Hematopoietic multipotent progenitor cell treated with erythropoietin and hydrocortisone succinate and interleukin-3 and kit ligand, for 8 days (in vitro differentiated cells): ENCODE measurements at places on chromosomes 2 and 18.

DNA sequence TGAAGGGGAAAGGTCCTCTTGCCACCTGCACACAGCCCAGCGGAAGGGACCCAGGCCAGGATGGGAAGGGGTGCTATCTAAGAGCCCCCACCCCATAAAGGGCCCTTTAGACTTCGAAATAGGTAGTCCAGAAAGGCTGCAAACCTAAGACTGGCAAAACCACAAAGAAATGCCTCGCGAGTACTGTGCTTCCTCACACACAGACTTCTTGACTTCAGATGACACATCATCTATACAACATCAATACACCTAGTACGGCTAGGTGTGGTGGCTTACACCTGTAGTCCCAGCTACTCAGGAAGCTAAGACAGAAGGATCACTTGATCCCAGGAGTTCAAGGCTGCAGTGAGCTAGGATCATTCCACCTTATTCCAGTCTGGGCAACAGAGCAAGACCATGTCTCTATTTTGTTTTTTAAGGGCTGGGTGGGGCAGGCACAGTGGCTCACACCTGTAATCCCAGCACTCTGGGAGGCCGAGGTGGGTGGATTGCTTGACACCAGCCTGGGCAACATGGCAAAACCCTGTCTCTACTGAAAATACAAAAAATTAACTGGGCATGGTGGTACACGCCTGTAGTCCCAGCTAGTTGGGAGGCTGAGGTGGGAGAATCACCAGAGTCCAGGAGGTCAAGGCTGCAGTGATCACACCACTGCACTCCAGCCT, 125.8 kb downstream of the CABLES1 start:
- DNase-seq: no peak

DNA sequence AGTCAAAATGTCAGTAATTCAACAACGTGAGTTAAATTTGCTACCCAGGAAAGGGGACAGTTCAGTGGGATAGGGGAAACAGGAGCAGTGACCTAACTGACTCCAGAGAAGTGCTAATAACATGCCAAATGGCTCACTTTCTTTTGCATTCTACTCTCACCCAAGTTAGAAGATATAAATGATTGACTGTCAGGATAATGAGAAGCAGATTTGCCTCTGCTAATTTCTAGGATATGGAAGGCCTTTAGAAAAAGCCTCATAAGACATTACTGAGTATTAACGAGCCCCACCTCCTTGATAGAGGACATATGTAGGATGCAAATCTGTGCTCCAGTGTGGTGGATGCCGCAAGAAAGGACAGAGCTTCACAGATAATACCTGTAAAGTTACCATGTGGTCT, 318.6 kb upstream of the NT5C1B start:
- DNase-seq: no peak

- no peak for DNase-seq
Observed at GRCh38 chr2:66569321-66569851, 134.5 kb downstream of the MEIS1 start.

DNA sequence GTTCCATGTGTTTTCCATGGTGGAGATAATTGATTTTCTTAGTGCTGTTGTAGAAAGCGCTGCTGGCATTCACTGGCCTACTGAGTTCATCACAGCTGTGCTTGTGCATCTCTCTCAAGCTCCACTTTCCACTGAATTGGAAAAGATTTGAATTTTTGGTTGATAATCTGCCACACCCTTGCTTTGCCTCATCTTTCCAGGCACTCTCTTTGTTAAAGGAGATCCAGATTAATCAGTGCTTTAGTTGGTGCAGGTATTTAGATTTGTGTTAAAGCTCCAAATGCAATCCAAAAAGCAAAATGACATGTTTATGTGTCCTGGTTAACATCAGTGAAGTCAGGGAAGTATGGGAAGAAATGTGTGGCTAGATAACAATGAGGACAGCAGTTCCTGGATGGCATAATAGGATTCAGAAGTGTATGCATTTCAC, 2.7 kb upstream of the COL3A1 start:
- no peak for DNase-seq

GRCh38 chr2:239008677-239009588, 161.0 kb downstream of the TWIST2 start:
- DNase-seq: no peak

DNA sequence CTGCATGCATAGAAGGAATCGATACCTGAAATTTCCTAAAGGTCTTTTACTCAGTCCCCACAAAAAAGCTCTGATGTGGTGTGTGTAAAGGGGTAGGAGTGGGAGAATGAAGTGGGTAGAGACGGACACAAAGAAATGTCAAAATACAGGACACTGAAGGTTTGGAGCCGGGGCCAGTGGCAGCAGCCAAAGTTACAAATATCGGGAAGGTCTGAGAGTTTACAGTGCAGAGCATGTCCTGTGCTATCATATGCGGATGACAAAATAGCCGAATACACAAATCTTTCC, 89.9 kb upstream of the STON1 start:
- no peak for DNase-seq

DNA sequence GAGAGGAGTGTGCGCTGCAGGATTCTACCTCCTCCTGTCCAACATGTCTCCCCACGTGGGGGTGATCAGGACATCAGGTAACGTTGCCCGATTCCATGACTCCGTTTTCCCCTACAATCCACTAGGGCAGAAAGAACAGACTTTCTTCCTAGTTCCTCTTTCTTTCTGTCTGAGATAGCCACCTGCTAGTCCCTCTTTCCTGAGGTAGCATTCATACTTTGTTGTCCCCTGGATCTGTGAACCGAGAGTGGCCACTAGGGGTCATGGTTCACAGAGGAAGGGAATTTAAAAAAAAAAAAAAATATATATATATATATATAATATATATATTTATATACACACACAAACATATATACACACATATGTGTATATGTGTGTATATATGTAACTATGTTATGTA, 210.0 kb upstream of the ZNF521 start:
- peak; percentile 45 for DNase-seq

DNA sequence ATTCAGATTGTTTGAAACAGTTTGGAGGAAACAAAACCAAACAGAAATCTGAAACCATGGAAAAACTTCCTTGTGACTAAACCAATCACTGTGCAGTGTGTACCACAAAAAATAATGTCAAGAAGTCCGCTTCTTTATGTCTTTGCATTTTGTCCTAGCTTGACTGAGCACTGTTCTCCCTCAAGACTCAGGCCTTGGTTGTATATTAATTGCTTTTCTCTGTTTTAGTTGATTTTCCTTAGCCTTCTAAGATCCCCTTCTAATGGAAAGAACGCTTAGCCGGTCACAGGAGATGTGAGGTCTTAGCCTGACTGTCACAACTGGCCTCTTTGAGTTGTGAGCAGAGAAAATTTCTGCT, 56.6 kb downstream of the LCLAT1 start:
- DNase-seq: no peak

GRCh38 chr2:219331560-219332213, 857 bp downstream of the RESP18 start:
- DNase-seq: peak; percentile 16

- DNase-seq: no peak
Observed at GRCh38 chr2:236214376-236214995, 46.3 kb upstream of the GBX2 start.

DNA sequence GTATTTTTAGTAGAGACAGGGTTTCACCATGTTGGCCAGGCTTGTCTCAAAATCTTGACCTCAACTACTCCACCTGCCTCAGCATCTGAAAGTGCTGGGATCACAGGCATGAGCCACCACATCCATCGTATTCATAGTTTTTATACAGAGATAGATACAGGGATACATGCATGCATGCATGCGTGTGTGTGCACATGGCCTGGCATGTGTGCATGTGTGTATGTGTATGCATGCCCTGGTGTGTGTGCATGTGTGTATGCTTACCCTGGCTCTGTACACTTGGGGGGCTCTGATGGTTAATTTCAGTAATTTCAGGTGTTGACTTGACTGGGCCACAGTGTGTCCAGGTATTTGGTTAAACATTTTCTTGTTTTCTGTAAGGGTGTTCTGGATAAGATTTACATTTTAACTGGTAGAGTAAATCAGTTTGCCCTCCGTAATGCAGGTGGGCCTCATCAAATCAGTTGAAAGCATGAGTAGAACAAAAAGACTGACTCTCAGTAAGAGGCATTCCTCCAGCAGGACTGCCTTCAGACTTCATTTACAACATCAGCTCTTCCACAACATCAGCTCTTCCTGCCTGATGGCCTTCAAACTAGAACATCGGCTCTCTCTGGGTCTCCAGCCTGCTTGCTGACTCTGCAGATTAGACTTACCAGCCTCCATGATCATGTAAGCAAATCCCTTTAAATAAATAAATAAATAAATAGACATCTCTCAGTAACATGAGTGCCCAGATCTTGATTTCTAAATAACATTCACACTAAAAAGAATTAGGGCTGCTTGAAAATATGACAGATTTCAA, 30.8 kb downstream of the SESTD1 start:
- peak; percentile 0 for DNase-seq

DNA sequence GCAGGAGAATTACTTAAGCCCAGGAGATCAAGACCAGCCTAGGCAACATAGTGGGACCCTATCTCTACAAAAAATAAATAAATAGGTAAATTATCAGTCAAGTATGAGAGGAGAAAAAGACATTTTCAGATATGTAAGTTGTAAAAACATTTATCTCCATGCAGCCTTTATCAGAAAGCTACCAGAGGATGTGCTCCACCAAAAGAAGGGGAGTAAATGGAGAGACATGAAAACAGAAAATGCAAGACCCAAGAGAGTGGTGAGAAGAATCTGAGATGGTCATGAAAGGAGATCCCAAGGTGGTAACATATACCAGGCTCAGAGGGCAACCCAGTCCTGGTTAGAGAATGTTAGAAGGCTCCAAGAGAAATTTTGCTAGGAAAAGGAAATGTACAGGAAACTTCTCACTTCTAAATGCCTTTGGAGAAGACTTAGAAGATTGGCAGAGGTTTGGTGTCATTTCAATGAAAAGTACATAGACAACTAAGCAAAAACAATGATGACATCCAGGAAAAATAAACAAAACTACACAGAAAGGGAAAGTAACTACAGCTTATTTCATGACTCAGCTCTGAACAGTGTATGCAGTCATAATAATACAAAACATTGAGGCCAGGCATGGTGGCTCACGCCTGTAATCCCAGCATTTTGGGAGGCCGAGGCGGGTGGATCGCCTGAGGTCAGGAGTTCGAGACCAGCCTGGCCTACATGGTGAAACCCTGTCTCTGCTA, 19.5 kb downstream of the CIB4 start:
- DNase-seq: no peak

GRCh38 chr2:85421260-85422071, 3.0 kb downstream of the SH2D6 start:
- DNase-seq: peak; percentile 48

- no peak for DNase-seq
Observed at GRCh38 chr2:240451108-240451611, 15.7 kb downstream of the GPC1 start.

DNA sequence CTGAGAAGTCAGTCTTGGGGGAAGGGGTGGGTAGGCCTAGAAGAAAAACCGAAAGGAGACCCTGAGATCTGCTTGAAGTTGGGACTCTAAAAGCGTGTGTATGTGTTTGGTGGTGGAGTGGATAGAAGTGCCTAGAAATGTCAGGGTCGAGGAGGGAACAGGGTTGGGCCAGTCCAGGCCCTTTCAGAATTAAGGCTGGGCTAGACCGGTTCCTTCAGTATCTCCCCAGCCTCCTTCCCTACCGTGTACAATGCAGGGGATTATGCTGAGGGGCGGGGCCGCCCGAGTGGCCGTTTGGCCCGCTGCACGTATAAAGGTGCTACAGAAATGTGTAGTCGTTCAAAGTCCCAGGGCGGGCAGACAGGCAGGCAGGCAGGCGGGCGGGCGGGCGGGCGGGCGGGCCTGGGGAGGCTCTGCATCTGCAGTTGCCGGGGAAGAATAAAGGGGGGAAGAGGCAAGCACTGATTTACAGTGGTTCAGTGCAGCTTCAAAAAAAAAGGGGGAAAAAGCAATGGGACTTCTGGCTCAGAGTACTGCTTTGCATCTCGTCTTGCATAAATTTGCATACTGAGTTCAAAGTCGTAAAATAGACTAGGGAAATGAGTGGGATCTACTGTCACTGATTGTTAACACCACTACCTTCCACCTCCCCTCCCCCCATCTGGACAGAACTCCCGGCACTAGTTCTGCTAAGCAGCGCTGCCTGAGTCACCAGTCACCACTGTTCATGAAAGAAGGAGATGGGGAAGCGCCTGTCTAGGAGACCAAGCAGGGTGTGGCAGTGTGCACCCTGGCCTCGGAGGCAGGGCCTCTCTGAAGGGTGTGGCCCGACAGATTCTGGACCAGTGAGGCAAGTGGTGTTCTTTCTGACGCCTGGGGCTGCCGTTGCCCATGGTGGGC, 3.6 kb downstream of the IGFBP2 start:
- DNase-seq: peak; percentile 2
